ENCODE measurements at places on chromosomes 2 and 18.

- no peak for DNase-seq
Measured at GRCh38 chr2:1593371-1594122, 150.8 kb downstream of the PXDN start.

GRCh38 chr2:113039719-113040118 lies 12.9 kb downstream of the IL36B start:
- DNase-seq = no peak

DNA sequence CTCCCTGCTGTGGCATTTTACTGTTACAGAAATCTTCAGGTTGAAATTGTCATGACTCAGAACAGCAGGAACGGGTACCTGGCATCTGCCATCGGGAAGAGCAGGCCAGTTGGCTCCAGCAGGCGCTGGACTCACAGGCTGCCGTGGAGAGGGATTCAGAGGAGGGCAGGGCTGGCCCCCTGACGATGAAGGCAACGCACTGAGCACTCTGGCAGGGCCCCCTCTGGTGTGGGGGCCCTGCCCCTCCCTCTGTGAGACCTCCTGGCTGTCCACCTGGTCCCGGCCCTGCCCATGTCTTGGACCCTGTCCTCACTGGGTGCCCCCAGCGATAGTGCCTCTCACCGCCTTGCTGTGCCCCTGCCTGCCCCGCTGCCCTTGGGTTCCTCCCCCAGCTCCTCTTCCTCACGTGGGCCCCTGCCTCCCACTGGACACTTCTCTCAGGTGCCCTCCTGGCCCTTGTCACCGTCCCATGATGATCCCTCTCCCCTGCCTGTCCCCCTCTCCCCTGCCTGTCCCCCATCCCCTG lies 23.3 kb upstream of the ALLC start:
- DNase-seq = no peak

- no peak for DNase-seq
Measured at GRCh38 chr2:56224316-56224715, 40.5 kb downstream of the CCDC85A start.

- no peak for DNase-seq
Measured at GRCh38 chr2:143051465-143051864, 77.8 kb upstream of the ARHGAP15 start.
